ENCODE measurements at places on chromosomes 3 and 15.

DNA sequence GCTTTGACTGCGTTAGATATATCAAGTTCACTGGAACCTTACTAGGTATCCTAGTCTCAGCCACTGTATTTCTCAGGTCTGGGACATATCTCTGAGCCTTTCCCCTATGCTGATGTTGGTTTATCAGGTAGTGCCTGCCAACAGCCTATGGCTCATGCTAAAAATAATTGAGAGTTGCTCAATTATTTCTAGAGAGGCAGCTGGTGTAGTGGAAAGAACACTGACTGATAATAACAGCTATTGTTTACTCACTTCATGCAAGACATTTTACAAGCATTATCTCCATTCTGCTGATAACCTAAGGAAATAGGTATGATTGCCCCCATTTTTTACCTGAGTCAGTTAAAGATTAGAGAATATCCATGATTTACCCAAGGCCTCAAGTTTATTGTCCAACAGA lies 231.4 kb downstream of the LRRN1 start:
- DNase-seq, result no peak

- DNase-seq, result no peak
Observed at GRCh38 chr15:84811151-84811550, 6.0 kb upstream of the ALPK3 start.

DNA sequence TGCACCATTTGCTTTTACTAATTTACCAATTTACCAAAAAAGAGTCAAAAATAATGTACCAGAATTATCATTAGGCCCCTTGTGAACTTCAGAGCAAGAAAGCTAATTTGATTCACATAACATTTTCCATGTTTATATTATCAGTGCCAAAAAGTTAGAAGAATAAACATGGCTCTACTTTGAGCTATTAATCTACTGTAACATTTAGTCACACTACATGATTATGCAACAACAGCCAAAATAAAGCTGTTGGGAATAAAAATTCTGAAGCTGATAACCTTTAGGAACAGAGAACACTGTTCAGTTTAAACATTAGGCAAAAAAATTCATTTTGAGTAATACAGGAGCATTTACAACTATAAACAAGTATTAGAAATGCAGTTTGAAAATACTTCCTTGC lies 63.6 kb downstream of the PROS1 start:
- no peak for DNase-seq

DNA sequence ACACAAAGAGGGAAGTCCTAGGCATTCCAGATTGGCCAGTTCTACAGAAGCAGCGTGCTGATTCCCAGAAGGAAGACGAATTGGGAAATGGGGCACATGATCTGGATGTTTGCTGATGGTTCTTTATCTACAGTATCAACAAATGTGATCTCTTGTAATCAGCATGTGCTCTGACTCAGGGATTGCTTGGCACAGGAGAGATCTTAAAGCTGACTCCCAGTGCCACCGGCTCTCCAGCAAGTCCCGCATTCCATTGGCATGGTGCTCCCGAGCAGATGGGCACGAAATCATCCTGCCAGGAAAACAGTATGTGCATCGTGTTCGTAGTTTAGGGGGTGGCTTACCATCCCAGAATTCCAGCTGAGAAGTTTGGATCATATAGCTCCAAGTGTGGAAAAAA lies 259.9 kb upstream of the NR2F2 start:
- DNase-seq, result no peak

DNA sequence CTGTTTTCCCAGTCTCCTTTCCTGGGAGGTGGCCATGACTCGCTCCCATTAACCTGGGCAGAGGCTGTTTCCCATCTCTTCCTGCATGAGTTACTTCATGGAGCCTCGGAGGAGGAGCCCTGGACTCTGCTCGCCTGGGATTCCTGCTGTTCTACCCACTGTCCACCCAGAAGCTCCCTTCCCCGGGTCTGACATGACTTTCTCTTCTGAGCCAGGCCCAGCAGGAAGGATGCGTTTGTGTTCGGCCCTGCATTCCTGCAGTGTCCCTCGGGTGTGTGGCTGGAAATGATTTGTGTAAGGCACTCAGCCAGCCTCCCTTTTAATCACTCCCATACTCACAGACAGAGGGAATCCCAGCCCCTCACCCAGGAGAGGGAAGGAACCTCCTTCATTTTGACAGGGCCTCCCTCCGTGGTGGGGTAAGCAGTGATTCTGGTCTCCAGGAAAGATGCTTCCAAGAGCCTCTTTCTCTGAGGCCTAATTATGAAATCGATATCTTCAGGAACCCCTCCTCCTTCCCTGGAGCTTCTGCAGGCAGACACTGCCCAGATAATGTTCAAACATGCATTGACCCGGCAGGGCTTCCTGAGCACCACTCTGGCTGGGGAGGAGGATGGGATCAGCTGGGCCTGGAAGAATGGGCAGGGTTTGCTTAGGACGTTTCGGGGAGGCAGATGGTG lies 41.6 kb upstream of the DLG1 start:
- no peak for DNase-seq

DNA sequence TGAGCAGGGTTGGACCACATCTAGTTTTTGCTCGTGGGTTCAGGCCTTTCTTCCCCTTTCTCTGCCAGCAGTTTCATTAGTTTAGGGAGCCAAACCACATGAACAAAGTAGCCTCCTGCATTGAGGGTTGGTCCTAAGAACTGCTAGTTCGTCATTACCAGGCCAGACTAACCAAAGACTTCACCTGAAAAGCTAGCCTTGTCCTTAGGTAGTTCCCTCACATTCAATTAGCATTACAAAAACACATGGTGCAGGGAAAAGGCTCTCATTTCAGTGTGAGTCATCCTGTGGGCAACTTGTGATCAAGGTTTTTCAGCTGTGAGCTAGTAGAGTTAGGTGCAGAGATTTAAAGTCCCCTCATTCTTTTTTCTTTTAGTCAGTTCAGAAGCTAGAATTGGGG lies 279.3 kb upstream of the CTNNB1 start:
- DNase-seq, result no peak

DNA sequence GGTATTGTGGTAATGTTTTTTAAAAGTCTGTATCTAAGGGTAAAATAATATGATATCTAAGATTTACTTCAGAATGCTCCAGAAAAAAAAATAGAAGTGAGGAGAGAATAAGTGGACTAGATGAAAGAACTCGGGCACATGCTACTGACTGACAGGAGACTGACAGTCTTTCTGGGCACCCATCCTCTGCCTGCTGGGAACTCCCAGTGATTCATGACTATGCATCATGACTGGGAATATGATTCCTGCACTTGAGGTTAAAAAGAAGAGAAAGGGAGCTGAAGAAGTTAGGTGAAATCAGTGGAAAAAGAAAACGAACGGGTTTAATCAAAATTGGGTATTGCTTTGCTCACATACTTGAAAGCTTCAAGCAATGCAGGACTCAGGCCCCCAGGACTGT lies 35.7 kb upstream of the SPSB4 start:
- DNase-seq, result no peak

GRCh38 chr3:129616713-129617112 lies 10.2 kb upstream of the PLXND1 start:
- peak; percentile 97 for DNase-seq

DNA sequence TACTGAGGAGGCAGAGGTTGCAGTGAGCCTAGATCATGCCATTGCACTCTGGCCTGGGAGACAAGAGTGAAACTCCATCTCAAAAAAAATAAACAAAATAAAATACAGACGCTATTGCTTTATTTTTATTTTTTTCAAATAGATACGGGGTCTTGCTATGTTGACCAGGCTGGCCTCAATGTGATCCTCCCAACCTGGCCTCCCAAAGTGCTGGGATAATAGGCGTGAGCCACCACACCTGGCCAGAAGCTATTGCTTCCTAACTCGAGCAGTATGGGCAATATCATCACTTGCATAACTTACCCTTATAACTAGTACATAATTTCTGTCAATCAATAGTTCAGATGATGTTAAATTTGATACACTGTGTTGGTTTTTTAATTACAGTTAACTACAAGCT lies 3.0 kb downstream of the ARF4 start:
- DNase-seq, result no peak

DNA sequence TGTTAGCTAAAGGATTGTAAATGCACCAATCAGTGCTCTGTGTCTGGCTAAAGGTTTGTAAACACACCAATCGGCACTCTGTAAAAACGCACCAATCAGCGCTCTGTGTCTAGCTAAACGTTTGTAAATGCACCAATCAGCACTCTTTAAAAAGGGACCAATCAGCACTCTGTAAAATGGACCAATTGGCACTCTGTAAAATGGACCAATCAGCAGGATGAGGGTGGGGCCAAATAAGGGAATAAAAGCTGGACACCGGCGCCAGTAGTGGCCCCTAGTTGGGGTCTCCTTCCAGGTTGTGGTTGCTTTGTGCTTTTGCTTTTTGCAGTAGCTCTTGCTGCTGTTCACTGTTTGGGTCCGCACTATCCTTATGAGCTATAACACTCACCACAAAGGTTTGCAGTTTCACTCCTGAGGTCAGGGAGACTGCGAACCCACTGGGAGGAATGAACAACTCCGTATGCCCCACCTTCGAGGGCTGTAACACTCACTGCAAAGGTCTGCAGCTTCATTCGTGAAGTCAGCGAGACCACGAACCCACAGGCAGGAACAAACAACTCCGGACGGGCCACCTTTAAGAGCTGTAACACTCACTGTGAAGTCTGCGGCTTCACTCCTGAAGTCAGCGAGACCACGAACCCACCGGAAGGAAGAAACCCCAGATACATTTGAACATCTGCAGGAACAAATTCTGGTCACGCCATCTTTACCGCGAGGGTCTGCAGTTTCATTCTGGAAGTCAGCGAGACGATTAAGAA lies 1.1 kb upstream of the SUCLG2 start:
- DNase-seq, result peak; percentile 52

DNA sequence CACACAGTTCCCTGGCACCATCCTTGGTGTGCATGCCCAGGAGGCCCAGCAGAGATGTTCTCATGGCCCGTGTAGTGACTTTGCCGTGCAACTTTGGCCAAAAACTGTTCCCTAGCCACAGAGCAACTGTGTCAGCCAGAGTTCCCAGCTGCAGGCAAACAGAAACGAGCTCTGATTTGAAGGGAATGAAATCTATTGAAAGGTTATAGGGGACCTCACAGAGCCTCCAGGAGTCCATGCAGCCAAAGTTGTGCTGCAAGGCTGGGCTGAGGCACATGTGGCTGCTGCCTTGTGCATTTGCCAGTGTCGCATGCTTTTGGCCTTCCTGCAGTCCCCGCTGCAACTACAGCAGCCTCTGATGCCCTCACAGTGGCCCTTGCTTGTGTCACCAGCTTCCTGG lies 70.5 kb downstream of the PLXNA1 start:
- DNase-seq, result no peak

GRCh38 chr15:82699726-82700125 lies 9.9 kb downstream of the AP3B2 start:
- DNase-seq, result no peak

DNA sequence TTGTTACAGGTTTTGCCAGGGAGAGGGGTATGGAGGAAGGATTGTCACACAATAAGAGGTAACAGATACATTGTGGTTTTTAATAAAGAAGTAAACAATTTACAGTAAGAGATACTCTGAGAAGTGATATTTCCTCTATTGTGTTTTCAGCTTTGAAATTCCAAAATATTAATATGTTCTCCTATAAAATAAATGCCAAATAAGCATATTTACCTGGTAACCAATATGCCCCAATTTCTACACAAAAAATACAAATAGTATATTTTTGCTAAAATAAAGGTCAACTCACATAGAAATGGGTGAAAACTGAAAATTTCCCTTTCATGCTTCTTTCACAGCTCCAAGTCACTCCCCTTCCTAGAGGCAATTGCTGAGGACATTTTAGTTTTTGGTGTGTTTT lies 437.4 kb upstream of the UBE2E2 start:
- DNase-seq, result no peak

Measured in inflammatory macrophage (primary cell).